ENCODE measurements at places on chromosomes 2 and 18. TPM values are rescaled to one million over a fixed set of nuclear protein-coding genes. Genes with fewer than 3 reads are reported as not detected.

GRCh38 chr2:179226203-179226960, 38.2 kb downstream of the SESTD1 start:
- no peak for DNase-seq

DNA sequence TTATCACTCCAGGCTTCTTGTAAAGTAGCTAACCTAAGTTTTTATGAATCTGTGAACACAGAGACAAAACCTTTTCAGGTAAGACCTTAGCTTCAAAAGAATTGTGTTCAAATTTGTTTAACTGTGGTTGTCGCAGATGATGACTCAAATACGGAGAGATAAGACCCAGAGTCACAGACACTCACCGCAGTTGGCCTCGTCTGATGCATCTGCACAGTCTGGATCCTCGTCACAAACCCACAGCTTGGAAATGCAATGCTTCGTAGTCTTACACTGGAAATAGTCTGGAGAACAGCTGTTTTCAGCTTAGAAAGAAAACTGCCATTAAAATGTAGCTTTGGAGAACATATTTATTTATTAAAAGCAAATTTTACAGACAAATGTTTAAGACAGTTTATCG, 1662.1 kb upstream of the NXPH2 start:
- DNase-seq: no peak

GRCh38 chr2:167181134-167181533, 292.9 kb downstream of the XIRP2 start:
- DNase-seq: no peak

The OSR1 gene
- not detected for total RNA-seq

GRCh38 chr2:203804070-203804469, 63.5 kb upstream of the CTLA4 start:
- DNase-seq: peak; percentile 53

The NAT8 gene
- not detected for total RNA-seq

The PROM2 gene
- 1.9 TPM for total RNA-seq

The ZSWIM2 gene
- not detected for total RNA-seq

- DNase-seq: no peak
Measured at GRCh38 chr18:47345291-47345690, 93.8 kb upstream of the SKOR2 start.

Measured in activated naive CD4-positive, alpha-beta T cell treated with anti-CD3 and anti-CD28 coated beads, Interleukin-2, amount 50 U/mL, for 72 hours (primary cell).